ENCODE measurements at places on chromosomes 3 and 15.

- DNase-seq = peak; percentile 88
These were observed 9.3 kb downstream of the STRA6 start for GRCh38 chr15:74193299-74193718.

DNA sequence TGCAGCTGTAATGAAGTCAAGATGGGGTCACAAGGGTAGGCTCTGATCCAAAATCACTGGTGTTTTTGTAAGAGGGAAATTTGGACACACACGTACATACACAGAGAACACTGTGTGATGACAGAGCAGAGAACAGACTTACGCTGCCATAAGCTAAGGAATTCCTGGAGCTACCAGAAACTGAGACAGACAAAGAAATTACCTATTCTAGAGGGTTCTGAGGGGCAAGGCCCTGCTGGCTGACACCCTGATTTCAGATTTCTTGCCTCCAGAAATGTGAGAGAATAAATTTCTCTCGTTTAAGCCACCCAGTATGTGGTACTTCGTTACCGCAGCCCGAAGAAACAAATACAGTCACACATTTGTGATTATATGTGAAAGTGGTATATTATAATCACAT is 24.8 kb downstream of the CBLB start:
- no peak for DNase-seq

DNA sequence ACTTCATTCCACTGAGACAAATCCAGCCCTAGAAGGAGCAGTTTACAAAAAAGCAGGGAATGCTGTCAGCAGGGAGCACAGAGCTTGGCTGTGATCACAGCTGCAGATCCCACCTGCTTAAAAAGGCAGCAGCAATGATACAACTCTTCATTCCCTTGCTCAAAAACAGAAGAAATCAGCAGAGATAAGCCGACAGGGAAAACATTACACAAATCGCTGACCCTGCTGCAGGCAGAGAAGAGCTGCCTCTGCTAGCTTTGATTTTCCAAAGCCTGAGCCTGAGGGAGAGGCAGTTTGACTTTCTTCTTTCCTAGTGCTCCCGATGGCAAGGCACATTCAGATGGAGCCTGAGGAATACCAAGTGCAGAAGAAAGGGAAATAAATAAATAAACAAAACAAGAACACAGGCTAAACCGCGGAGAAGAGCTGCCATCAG is 80.2 kb downstream of the SHQ1 start:
- no peak for DNase-seq

GRCh38 chr3:186823386-186823785 is 17.1 kb upstream of the RFC4 start:
- DNase-seq = no peak

DNA sequence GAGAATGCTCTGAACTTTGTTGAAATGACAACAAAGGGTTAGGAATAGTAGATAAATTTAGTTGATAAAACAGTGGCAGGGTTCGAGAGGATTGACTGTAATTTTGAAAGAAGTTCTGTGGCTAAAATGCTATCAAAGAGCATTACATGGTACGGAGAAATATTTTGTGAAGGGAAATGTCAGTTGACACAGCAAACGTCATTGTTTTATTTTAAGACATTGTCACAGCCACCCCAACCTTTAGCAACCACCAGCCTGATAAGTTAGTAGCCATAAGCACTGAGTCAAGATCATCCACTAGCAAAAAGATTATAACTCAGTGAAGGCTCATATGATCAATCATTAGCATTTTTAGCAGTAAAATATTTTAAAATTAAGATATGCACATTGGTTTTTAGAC is 8.7 kb upstream of the ST3GAL6 start:
- DNase-seq = no peak

DNA sequence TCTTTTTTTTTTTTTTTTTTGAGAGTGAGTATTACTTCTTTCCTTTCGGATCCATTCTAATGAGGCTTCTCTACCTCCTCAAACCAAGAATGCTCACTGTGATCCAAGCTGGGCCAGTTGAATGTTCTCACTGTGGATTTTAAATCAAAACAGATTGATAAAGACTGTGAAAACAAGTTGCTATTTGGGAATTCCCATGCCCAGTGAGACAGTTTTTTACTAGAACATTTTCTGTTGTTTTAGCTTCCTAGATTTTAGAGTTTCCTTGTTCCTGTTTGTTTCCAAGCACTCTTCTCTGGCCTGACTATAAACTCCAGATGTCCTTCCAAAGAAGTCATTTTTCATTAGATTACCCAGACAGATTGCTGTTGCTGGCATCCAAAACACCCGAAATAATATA is 60.1 kb upstream of the GALNT15 start:
- DNase-seq = no peak

- no peak for DNase-seq
These were observed 76.9 kb upstream of the IGSF10 start for GRCh38 chr3:151537726-151538125.

- no peak for DNase-seq
These were observed 261.3 kb downstream of the XXYLT1 start for GRCh38 chr3:195009616-195010015.

DNA sequence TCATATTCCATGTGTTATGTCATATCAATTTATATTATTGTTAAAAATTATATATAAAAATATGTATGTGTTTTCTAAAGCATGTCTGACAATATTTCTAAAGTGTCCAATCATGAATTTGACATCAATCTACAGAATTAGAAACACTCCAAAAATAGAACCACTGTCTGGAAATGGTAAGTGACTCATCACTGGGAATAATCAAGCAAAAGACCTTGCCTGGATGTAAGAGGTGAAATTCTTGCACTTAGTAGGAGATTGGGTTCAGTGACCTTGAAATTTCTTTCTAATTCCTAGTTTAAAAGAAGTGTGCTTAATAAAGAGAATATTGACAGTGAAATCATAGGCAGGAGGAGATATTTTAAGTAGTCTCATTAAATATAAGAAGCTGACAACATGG is 188.8 kb downstream of the ZNF385D start:
- DNase-seq = peak; percentile 39

GRCh38 chr3:136819731-136820679 is 1.1 kb downstream of the SLC35G2 start:
- DNase-seq = no peak

DNA sequence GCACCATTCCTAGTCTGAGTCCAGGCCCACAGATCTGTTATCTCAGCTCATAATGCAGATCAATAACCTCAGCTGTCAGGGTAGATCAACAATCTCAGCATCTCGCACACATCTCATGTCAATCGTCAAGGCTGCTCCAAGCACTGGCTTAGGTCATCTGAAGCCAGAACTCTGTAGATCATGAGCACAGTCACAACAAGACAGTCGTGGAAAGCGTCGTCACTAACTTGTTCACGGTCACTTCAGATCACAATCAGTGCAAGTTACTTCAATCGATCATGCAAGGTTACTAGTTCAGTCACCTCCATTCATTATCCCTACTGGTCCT is 71.8 kb downstream of the RBPMS2 start:
- DNase-seq = no peak
